ENCODE measurements at places on chromosomes 12 and 14. TPM values are rescaled to one million over a fixed set of nuclear protein-coding genes. Genes with fewer than 3 reads are reported as not detected.

Gene GPR132
- 1.4 TPM for total RNA-seq

Gene JPH4
- total RNA-seq, result 8.5 TPM

Gene P2RX2
- 8.2 TPM for total RNA-seq

Gene APOF
- total RNA-seq, result 1.1 TPM

Gene C12orf54
- total RNA-seq, result 6.0 TPM

Gene OASL
- 0.14 TPM for total RNA-seq

Gene KNTC1
- total RNA-seq, result 28.6 TPM

Gene ABCD2
- total RNA-seq, result not detected

Gene TRPV4
- 8.0 TPM for total RNA-seq

Gene PABPN1
- 113 TPM for total RNA-seq

Gene LPAR5
- total RNA-seq, result 1.9 TPM

Gene PRPH
- total RNA-seq, result 11.4 TPM

Gene STYK1
- 39.7 TPM for total RNA-seq

Gene TMEM233
- total RNA-seq, result 0.18 TPM

Gene KRT73
- not detected for total RNA-seq

Gene SERPINA9
- not detected for total RNA-seq

Gene RHEBL1
- 2.3 TPM for total RNA-seq

Gene SSPN
- total RNA-seq, result 29.5 TPM

Gene ADAM20
- total RNA-seq, result 1.6 TPM

Gene PMCH
- total RNA-seq, result not detected

Gene KLRC4
- total RNA-seq, result 0.96 TPM

Gene ERP29
- total RNA-seq, result 131 TPM
